ENCODE measurements at places on chromosomes 16 and 17.
A peak's percentile ranks its signal among the peaks of the same experiment; 100 is the strongest.

DNA sequence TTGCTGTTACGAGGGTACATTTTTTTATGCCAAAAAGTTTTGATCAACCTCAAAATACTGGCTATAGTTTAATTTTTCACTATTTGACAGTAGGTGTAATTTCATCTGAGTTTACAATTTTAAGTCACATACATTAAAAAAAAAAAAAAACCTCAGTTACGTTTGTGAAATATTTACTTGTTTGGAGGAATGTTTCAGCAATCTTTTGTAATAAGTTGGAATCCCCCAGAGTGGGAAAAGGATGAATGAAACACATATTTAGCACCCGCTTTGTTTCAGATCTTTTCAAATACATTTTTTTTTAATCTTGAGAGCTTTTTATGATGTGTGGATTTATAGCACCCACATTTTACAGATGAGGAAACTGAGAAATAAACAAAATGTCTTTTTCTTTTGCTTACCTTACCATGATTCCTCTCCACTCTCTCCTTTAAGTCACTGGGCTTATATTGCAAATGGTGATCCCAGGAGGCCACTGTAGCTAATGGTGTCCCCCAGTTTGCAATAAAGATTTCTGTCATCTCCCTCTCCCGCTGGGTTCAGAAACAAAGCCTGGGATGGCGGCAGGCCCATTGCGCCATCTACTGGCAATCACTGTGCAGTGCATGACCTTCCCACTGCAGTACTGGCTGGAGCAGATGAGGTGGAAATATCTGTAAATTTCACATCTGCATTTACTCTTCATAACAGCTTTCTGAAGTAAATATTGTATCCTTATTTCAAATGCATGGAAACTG is 27.7 kb downstream of the TBC1D3B start:
- DNase-seq: peak; percentile 75

DNA sequence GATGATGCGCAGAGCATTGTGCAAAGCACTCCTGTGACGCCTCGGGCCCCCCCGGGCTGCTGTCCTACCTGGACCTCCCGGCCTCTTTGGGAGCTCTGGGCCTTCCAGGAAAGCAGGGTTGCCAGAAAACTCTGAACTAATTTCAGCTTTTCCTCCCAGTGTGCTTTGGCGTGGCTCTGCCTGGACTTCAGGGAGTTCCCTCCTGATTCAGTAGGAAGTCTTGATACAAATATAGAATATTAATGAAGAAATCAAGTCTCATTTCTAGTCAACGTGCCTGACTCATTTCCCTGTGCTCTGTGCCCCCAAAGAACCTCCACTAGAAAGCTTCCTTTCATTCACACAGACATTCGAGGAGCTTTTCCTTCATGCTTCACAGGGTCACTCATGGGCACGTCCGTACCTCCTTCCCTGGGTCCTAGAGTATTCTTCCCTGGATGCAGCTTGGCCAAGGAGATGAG is 84.0 kb upstream of the NOL11 start:
- peak; percentile 24 for DNase-seq

DNA sequence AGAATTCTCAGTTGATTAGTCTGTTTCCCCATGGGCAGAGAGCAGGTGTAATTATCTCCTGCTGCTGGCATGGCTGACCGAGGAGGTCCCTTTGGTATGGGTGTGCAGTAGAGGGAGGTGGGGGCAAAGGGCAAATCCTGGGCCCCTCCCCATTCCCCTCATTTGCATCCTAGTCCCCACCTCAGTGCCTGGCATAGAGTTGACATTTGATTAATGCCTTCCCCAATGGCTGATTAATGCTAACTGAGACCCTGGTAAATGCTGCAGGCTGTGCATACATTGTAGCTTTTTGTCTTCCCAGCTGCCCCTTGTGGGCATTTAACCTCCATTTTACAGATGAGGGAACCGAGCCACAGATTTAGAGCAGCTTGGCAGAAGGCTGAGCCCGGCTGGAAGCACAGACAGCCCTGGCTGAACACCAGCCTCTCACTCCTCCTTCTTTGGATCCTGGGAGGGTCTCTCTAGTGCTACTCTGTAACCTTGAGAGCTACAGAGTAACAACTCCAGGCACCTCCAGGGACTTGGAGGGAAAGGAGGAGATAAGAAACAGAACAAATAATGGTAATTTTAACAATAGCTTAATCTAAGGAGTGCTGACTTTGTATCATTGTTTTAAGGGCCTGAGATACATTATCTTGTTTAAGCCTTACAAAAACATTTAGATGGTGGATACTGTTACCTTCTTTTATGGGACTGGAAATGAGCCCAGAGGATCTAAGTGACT is 5.1 kb downstream of the PLCG2 start:
- no peak for DNase-seq

- no peak for DNase-seq
These were observed 64.6 kb upstream of the CLEC18B start for GRCh38 chr16:74485916-74486315.

DNA sequence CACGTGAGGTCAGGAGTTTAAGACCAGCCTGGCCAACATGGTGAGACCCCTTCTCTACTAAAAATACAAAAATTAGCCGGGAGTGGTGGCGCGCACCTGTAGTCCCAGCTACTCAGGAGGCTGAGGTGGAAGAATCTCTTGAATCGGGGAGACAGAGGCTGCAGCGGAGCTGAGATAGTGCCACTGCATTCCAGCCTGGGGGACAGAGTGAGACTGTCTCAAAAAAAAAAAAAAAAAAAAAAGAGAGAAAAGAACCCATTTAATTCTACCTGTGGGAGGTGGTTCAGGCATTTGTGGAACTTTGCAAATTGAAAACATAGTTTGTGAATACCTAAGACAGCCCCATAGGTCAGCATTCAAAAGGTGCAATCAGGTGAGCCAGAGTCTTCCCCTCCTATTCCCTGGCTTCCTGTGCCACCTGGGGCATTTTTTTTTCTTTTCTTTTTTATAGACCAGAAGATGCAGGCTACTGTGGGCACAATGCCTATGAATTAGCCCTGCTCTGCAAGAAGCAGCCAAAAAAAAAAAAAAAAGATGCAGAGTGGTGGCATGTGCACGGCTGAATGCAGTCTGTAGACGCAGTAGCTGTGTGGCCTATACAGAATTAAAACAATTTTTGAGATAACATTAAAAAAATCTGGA is 9.1 kb upstream of the SOCS3 start:
- DNase-seq: no peak

DNA sequence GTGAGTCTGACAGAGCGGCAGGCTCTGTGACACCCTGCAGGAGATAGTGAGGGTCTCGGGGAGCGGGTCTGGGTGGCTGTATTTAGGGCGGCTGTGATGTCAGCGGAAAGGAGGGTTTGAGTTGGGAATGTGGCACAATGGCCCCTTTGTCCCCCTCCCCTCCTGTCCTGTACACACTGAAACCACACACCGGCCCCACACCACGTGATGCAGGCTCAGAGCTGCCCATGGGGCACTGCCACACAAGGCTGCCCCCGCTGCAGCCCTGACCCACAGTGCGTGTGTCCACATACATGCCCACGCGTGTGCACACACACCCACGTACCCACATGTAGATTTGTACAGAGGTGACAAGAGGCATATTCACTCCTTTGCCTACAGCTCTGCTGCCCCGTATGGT is 15.3 kb downstream of the SGCA start:
- peak; percentile 72 for DNase-seq

GRCh38 chr17:17073581-17074403 is 31.5 kb downstream of the MPRIP start:
- peak; percentile 31 for DNase-seq

- no peak for DNase-seq
These were observed 10.5 kb downstream of the YPEL2 start for GRCh38 chr17:59341922-59342321.

- no peak for DNase-seq
These were observed 14.4 kb downstream of the TRIM25 start for GRCh38 chr17:56899403-56899802.

GRCh38 chr17:31562376-31562840 is 170.9 kb downstream of the RAB11FIP4 start:
- DNase-seq: no peak

DNA sequence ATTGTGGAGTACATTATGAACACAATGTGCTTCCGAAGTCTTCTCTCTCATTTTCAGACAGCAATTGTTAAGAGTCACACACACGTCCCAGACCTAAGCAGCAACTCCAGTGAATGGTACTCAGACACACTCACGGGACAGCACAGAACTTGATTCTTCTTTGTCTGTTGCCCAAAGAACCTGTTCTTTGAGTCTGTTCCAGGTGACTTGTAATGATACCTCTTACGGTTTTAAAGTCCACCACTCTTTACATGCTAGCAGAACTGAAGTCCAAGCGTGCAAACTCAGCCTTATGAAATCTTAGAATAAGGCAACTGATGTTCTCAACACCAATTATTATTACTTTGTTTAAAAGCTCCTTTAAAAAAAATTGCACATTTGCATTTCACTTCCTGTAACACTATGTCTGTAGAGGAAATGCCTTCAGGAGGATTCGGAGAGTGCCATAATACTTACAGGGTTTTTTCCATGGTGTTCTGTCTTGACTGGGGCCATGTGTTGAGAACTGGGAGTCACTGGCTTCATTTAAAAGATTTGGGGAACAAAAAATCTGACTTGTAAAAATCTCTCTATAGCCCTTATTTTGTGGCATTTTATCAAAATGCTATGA is 48.1 kb downstream of the MARF1 start:
- DNase-seq: no peak

GRCh38 chr17:75634376-75634740 is 1.1 kb downstream of the SMIM5 start:
- DNase-seq: no peak

GRCh38 chr17:64240741-64241347 is 22.2 kb downstream of the TEX2 start:
- peak; percentile 76 for DNase-seq

DNA sequence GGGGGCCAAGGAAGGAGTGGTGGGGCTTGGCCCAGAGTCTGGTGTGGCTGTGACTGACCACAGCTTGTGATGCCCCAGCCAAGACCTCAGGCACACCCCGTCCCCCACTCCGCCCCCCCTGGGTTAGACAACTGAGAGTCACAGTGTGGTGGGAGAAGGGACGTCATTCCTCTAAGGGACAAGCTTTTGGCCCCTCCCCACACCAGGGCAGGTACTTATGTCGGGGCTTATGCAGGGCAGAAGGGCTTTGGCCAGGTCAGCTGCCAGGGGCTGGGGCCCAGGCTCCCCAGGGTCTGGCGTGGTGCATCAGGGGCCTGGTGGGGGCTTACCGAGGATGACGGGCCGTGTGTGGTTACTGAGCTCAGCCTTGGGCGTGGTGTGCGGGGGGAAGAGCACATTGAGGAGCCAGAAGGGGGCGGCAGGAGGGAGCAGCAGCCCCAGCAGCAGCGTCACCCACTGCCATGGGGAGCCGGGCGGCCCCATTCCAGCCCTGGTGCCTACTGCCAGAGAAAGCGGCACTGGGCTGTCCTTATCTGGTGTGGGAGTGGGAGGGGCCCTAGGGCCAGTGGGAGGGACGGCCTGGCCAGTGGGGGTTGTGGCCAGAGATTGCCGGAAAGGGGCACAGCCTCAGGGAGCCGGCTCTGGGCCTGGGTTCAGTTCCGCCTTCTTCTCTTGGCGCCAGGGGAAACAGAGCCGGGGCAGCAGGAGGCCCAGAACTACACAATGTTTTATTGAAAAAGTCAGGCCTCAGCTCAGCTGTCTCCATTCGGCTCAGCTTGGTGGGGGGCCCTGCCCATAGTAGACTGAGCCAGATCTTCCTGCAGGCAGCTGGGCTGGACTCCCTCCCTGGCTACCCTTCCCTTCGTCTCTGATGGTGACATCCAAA is at the start of gene LCAT:
TSS of gene LCAT (minus strand) at position 502 of the 886 bp plus-strand sequence. CDS start at position 483, 19 bp downstream.
- no peak for DNase-seq

DNA sequence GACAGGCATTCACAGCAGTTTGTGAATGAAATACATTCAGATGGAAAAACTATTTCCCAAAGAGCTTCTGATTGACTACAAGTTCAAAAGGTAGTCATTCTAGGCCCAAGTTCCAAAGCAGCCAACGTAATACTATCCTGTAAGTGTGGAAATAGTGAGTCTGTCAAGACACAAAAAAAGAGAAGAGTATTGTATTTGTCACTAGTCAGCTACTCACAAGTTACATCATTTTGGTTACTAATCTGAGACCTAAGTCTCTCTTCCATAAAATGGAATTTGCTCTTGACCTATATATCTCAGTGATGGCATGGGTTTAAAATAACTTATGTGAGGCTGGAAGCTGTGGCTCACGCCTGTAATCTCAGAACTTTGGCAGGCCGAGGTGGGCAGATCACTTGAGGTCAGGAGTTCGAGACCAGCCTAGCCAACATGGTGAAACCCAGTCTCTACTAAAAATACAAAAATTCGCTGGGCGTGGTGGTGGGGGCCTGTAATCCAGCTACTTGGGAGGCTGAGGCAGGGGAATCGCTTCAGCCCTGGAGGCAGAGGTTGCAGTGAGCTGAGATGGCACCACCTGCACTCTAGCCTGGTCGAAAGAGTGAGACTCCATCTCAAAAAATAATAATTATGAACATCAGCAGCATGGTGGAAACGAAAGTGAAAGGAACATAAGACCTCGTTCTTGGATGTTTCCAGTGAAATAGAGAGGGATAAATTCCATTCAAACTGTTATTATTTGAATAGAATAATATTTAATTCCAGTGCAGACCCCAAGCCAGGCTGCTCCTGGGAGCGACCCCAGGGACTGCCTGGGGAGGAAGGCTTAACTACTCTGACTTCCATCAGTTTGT is 2.9 kb downstream of the CMC2 start:
- no peak for DNase-seq

DNA sequence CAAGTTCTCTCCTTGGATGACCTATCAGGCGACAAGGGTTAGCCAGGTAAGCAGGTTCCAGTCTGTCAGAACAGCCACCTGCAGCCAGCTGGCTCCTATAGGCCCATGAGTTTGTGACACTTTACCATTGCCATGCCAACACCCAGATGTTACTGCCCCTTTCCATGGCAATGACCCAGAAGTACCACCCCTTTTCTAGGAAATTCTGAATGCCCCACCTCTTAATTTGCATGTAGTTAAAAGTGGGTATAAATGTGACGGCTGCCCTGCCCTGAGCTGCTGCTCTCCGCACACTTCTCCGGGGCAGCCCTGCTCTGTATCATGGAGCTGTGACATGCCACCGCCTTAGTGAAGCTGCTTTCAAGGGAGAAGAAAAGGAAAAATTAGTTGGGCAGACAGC is 10.0 kb upstream of the SECTM1 start:
- no peak for DNase-seq

DNA sequence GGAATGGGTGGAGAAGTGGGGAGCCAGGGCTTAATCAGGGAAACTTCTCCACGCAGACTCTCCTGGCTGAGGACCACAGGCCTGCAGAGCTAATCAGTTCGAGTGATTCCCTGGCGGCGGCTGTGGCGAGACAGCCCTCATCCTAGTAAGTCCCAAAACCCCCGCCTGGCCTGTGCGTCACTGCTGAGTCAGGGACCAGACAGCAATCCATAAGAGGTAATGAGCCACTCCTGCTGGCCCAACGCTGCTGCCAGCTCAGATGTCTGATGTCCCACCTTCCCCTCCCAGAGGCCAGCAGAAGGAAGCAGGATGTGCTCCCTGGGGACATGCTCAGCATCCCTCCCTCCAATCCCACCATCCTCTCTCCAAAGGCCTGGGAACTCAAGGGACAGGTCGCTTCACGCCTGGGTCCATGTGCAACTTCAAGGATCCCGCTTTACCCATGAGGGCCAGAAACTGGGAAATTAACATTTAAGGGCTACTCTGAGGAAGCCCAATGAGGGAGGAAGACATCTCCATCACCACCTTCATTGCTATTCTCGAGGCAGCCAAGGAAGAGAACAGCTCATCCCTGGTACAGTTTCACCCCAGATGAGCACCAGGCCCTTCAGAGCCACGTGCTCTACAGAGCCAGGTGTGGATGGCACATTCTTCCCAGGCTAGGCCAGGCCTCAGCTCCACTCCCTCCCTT is 7.9 kb downstream of the ACLY start:
- DNase-seq: no peak
